H7 (cell line): ENCODE measurements at places on chromosomes 6 and 20. TPM values are rescaled to one million over a fixed set of nuclear protein-coding genes. Genes with fewer than 3 reads are reported as not detected.
A peak's percentile ranks its signal among the peaks of the same experiment; 100 is the strongest.

- DNase-seq, result peak; percentile 33
These were observed 84.9 kb downstream of the FBXO5 start for GRCh38 chr6:152897807-152898399.

The EYS gene
- 0.04 and 0.10 TPM in 2 replicates for total RNA-seq

The RAET1E gene
- total RNA-seq, result not detected in 2 replicates

- peak; percentile 48 for DNase-seq
These were observed 188.7 kb downstream of the ZMYND8 start for GRCh38 chr20:47167846-47168245.

DNA sequence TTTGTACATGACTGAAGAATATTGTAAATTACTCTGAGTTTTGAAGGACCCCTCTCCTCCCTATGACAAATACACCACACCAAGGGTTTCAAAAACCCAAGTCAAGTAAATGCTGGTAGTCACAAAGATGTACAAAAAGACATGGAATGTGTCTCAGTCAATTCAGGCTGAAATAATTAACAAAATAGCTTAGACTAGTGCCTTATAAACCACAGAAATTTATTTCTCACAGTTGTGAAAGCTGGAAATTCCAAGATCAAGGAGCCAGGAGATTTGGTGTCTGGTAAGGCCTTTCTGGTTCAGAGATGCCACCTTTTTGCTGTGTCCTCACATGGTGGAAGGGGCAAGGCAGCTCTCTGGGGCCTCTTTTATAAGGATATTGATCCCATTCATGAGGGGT lies 202.3 kb upstream of the RIN2 start:
- no peak for DNase-seq

DNA sequence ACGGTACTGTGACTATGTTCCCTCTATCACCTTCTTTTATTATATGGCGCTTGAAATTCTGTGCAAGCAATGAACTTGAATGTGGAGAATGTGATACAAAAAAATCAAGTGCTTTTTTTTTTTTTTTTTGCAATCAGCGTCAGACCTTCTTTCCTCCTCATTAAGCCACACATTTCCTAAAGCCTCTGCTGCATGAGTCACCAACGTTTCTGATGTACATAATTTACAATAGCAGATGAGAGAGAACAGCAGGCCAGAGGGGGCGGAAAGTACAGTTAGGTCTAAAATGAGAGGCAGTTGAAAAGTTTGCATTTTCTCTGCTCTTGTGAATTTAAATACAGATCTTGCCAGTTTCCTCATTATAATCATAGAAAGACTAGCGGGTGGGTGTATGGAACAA lies 114.6 kb upstream of the RIPOR2 start:
- no peak for DNase-seq

- peak; percentile 77 for DNase-seq
These were observed 66.0 kb downstream of the PLAGL1 start for GRCh38 chr6:143941852-143942627.

The PPP1R16B gene
- total RNA-seq, result 19.8 and 23.6 TPM in 2 replicates

The HLA-DMB gene
- total RNA-seq, result 0.17 and 0.55 TPM in 2 replicates

The RAET1G gene
- total RNA-seq, result not detected in 2 replicates

The SIRPB2 gene
- total RNA-seq, result not detected in 2 replicates

The OR2B6 gene
- total RNA-seq, result not detected in 2 replicates

GRCh38 chr20:57738484-57738883 lies 28.7 kb upstream of the PMEPA1 start:
- peak; percentile 22 for DNase-seq

The CYP21A2 gene
- 0.11 TPM in 1 of 2 replicates, not detected in the other for total RNA-seq

DNA sequence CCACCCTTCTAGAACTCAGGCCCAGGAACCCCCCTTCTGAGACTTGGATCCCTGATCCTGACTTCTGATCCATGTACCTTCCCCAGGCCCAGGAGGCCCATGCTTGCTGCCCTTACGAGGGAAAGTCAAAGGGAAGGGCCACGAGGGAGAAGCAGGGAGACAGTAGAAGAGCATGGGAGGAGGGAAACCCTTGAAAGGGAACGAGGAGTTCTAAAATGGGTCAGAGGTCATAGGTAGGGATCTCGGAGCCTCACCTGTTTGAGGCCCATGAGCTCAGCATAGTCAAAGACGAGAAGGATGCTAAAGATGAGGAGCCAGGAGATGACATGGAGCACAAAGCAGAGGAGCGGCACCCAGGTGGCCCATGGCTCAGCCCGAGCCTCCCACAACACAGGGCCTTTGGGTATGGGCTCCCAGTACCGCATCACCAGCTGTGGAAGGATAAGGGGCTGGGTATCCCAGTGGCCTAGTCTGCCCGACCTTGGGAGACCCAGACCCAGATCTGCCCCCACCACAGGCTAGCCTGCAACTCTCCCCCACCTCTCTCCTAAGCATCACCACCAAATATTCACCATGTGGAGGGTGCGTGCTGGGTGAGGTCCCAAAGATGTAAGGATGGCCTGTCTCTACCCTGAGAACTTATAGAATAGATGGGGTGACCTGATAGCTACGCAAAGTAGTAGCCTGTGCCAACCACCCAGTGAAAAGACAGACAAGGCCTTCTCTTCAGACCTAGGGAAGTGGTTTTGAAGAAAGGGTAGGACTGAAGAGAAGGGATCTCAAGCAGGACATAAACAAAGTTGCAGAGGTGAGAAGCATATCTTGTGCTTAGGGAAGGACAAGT lies 1.5 kb downstream of the NRM start:
- no peak for DNase-seq

The ACTL10 gene
- total RNA-seq, result 1.3 and 1.4 TPM in 2 replicates

DNA sequence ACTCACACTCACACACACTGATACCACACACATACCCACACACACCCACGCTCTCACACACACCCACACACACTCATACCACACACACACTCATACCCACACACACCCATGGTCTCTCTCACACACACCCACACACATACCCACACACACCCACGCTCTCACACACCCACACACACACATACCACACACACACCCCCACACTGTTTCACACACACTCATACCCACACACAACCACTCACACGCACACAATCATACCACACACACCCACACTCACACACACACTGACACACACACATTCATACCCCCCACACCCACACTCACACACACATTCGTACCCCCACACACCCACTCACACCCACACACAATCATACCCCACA lies 158.1 kb downstream of the SMOC2 start:
- no peak for DNase-seq

The GABRR1 gene
- total RNA-seq, result 0.07 and 0.10 TPM in 2 replicates

DNA sequence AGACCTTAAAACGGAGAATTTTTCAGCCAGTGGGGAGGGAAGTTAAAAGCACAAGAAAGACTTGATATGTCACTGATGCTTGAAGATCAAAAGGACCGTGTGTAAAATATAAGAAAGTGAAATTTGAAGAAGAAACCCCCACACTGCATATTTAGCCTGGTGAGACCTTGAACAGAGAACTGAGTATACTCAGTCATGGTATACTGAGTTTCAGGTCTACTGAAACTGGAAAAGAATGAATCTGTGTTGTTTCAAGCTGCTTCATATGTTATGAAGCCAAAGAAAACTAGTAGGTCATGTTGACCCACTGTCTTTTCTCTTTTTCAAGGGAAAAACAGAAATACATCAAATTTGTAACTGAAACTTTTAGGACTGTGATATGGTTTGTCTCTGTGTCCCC lies 443.8 kb upstream of the GJE1 start:
- no peak for DNase-seq

DNA sequence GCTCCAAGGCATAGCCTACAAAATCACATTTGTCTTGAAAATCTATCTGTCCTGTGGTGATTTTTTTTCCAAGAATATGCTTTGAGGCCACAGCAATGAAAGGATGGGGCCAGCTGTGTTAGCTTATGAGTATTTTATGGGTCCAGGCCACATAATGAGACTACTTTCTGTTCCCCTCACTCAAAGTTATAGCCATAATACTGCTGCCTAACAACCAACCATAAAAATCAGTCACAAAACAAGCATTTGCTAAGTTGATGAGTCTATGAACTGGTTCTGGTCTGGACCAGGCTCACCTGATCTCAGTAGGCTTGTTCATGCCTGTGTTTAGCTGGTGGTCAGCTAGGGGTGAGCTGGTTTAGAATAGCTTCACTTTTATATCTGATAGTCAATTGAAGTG lies 192.5 kb upstream of the PLCB4 start:
- DNase-seq, result no peak

GRCh38 chr6:167946007-167946406 lies 51.5 kb upstream of the KIF25 start:
- no peak for DNase-seq

DNA sequence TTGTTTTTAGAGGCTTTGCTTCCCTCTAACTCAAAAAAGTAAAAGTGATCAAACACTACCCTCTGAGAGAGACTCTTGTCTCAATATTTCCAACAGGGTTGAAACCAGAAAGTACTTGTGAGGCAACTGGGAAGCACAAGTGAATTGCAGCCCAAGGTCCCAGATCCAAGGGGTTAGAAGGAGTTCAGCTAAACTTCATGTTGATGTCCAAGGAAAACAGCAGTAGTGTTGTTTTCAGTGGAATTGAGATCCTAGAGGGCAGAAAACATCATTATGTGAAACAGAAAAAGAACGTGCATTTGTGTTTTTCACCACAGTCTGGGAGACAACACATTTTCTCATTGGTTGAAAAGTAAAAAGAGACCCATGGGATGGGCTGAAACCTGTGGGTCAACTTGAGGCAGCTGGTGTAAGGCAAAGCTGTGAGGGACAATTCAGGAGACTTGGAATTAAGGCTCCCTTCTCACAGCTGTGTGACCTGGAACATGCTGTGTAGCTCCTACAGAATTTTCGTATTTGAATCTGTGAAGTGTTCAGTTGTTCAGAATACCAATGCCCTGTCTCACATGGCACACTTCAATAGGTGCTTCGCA lies 508.3 kb downstream of the BMP2 start:
- DNase-seq, result no peak

GRCh38 chr6:66179361-66179760 lies 472.3 kb upstream of the EYS start:
- DNase-seq, result no peak

The IL20RA gene
- total RNA-seq, result 0.26 and 0.28 TPM in 2 replicates

GRCh38 chr20:49354673-49355072 lies 76.8 kb upstream of the ZNFX1 start:
- DNase-seq, result no peak

The GPX5 gene
- total RNA-seq, result not detected in 2 replicates

- DNase-seq, result no peak
These were observed 28.6 kb upstream of the GTSF1L start for GRCh38 chr20:43755390-43755789.

The RSPO3 gene
- total RNA-seq, result not detected in 2 replicates

The DNAH8 gene
- 0.03 TPM in 1 of 2 replicates, not detected in the other for total RNA-seq

- DNase-seq, result no peak
These were observed 204.4 kb downstream of the SAMD5 start for GRCh38 chr6:147712841-147713240.

DNA sequence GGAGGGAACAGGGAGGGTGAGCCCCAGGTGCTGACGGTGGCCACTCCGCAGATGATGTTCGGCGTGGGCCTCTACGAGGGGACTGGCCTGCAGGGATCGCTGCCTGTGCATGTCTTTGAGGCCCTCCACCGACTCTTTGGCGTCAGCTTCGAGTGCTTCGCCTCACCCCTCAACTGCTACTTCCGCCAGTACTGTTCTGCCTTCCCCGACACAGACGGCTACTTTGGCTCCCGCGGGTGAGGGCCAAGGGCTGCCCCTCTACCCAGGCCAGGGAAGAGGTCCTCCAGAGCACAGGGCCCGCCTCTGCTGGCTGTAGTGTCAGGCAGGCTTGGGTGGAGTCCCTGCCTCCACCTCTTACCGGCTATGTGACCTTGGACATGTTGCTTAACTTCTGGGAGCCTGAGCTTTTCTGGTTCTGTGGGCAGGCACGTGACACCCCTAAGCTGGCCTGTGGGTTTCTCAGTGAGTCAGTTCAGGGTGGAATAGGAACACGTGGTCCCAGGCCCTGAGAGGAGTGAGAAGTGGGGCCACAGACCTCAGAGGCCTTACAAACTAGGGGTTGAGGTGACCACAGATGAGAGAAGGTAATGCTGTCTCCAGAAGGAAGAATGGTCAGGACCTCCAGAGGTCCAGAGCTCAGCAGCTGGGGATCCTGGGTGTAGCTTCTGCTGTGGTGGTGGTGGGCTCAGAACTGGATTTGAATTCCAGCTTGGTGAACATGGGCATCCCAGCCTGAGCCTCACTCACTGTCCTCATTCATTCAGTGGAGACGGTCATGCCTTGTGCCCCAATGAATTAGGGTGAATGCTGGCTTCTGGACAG lies 11.9 kb downstream of the PCIF1 start:
- DNase-seq, result no peak

- peak; percentile 86 for DNase-seq
These were observed 56.2 kb downstream of the TMEM242 start for GRCh38 chr6:157267109-157267611.

DNA sequence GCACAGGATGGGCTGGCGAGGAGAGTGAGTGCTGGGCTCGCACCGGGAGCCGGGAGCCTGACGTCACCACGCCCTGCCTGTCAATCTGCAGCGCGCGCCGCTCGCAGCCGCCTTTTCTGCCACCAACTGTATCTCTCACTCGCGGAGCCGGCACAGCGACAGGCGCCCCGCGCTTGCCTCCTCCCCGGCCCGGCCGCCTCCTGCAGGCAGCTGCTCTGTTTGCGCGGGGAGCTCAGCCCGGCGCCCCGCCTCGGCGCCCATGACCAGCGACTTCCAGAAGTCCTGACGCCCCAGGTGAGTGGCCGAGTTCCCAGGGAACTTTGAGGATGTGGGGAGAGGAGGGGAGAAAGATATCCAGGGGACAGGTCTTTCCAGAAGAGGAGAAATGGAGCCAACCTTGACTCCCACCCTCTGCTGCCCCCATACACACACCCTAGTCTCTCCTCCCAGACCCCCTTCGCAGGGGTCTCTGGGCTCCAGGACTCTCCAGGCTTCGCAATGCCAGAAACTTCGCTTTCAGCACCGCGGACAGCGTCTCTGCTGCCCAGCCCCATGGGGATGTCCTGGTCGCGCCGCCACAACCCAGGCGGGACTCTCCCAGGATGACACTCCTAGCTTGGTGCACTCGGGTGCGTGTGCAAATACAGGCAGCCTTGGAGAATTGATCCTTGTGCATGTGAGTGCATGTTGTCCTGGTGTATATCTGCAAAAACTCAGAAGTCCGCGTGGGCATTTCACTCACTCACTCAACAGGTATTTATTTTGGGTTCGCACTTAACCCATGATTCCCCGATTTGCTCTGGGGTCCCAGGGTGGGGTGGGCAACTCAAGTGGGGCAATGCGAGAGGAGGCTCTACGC lies at the start of gene GPR6:
Gene GPR6 (plus strand): TSS at position 138 of the 859 bp plus-strand sequence. CDS start 802 bp downstream, outside the sequence.
- peak; percentile 91 for DNase-seq

GRCh38 chr20:3753501-3754275 lies 13.9 kb downstream of the ADISSP start:
- no peak for DNase-seq

DNA sequence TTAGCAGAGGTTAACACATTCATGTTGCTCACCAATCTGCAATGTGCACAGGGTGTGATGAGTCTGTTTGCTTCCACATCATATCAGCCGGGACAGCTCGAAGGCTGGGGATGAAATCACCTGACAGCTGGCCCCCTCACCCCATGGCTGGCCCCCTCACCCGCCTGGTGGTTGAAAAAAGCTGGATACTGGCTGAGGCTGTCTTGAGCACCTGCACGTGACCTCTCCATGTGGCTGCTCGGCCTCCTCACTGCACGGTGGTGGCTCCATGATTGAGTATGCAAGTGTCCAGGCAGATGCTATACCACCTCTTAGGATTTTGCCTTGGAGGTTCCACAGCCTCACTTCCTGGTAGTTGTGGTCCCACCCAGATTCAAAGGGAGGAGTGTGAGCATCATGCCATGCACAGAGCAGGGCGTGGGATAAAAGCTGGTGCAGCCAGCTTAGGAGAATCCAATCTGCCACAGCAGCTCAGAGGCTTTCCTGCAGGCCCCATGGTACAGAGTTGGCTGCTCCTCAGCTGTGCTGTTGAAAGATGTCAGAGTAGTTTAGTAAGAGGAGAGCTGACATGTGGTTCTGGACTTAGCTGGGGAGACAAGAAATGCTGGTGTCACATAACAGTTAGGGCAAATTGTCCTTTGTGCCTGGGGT lies 29.6 kb upstream of the SYNDIG1 start:
- DNase-seq, result no peak
